GM04503 (cell line): ENCODE measurements at places on chromosomes 11 and 22.

DNA sequence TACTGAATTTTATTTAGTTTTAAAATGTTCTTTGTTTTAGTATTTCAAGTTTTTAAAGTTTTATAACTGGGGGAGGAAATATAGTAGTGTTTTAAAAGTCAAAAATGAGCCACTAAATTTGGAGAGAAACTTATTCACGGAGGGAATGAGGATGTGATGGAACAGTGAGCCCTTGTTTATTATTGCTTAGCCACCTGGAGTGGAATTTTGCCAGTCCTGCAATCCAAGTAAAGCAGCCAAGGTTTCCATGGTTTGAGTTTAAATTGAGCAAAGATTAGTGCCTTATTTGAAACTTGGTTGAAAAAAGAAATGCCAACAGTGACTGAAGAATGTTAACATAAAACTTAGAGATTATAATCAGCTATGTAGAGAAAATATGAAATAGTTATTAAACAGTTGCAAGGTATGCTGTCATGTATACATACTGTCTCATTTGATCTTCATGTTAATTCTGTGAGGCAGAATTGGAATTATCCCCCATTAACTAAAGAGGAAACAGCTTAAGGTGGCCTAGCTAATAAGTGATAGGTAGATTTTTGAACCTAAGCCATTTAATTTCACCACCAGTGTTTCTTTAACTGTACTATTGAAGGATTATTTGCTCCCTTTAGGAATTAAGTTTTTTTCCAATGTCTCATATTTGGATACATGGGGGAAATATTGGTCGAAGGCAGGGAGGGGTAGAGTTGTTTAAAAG lies 36.4 kb downstream of the SWAP70 start:
- DNase-seq, result no peak

DNA sequence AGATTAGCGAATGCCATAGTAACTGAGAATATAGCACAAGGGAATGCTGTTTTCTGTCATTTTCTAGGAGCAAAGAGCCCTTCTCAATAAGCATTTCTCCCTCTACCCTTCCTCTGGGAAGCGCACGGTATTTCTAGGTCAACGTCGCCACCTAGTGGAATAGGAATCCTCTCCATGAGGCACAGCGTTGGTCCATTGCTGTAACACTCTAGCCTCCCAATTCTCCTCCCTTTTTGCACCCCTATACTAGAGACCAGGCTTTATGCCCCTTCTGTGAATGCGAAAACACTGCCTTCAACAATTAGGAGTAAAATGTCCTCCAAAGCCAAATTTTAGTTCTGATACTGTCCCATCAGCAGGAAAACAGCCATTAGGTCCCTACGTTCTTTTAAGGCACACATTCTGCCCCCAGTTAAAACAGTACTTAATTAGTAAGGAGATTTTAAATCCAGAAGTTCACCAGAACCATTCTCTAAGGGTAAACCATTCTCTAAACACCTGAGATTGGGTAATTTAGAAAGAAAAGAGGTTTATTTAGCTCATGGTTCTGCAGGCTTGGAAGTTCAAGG lies 12.8 kb upstream of the HYLS1 start:
- DNase-seq, result peak; percentile 19

GRCh38 chr22:26713823-26714449 lies 56.5 kb downstream of the MIAT start:
- peak; percentile 79 for DNase-seq

GRCh38 chr11:45086526-45086925 lies 59.9 kb upstream of the PRDM11 start:
- no peak for DNase-seq

DNA sequence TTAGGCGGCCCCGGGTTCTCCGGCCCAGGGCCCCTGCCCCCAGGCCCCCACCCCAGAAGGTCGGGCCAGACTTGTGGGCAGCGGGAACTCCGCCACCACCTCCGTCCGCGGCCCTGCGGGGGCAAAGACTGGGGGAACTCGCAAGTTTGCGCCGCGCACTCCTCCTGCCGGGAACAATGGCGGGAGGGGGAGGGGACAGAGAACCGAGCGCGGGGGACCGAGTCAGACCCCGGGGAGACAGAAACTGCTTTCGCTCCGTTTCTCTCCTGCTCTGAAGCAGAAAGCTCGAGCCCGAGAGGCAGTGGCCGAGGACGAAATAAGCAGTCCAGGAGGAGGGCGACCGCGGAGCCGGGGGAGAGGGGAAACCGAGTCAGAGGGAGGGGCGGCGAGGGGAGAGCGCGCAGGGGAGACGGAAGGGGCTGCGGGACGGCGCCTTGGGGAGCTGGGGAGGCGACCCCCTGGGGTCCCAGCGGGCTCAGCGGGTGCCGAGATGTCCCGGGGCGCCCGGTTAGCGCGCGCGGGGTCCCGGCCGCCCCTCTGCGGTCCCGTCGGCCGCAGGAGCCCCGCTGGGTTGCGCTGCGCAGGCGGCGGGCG lies 555 bp downstream of the TP53I11 start:
- no peak for DNase-seq

DNA sequence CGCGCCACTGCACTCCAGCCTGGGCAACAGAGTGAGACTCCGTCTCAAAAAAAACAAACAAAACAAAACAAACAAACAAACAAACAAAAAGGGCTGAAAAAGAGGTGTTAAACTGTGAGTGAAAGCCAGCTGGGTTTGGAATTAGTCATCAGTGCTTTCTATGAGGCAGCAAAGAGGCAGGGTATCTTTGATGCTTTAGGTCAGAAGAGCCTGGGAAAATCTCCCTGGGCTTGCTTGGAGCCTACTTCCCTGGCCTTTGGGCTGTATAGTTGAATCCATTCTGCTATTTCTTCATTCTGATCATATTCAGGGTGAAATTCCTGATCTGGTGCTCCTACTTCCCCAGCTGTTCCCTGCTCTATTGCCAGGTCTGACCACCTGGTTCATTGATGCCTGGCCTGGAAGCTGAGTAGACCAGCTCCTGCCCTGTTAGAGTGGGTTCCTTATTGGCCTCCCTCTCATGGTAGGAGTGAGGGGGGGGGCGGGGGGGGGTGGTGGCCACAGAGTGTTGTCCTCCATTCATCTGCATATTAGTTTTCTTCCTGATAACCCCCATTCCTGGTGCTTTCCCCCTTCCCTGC lies 65.6 kb downstream of the INSC start:
- no peak for DNase-seq

DNA sequence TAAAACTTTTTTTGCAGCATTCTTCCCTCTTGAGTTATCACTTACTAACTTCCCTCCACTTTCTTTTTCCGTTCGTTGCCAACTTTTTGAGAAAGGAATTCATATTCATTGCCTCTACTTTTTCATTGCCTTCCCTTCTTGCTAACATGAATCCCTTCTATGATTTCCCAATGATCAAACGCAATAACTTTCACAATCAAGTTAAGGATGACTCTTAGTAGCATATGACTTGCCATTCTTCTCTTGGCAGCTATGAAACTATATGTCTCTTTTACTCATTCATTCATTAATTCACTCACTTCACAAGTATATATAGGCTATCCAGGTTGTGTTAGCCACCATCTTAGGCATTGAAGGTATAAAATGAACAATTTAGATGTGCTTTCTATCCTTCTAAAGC lies 16.6 kb upstream of the ARHGAP20 start:
- no peak for DNase-seq

DNA sequence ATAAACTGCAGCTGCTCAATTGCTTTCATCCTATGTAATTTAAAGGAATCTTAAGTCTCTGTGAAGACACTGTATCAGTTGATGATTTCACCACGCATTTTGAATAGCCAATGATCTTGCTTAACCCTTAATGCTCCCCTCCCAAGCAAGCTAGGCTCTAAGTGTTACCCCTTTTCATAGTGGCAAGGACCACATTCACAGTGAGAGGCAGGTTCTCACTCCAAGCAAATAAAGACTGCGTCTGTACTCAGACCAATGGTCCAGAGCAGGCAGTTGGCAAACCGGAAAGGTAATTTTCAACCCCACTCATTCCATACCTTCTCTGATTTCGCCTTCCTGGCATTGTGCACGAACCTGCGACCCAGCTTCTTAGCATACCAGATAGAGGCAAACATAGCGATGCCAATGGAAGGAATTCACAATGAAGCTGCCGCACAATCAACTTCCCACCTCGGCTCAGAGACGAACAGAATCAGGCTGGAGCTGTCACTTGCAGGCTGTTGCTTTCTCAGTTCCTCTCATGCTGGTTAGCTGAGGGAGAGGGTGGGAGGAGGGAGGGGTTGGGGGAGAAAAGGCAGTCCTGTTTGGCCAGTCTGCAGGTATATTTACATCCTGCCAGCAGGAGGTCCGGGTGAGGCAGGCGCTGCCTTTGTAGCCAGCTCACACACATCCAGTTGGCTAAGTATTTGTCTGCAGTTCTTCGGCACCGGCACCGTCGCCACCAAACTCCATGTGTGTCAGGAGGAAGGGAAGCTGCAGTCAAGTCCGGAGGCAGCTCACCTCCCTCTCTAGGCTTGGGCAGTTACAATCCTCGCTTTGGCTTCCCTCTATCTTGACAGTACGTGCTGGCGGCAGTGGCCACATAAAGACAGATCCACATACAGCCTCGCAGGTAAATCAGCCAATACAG lies 1151.2 kb upstream of the CCDC90B start:
- no peak for DNase-seq

DNA sequence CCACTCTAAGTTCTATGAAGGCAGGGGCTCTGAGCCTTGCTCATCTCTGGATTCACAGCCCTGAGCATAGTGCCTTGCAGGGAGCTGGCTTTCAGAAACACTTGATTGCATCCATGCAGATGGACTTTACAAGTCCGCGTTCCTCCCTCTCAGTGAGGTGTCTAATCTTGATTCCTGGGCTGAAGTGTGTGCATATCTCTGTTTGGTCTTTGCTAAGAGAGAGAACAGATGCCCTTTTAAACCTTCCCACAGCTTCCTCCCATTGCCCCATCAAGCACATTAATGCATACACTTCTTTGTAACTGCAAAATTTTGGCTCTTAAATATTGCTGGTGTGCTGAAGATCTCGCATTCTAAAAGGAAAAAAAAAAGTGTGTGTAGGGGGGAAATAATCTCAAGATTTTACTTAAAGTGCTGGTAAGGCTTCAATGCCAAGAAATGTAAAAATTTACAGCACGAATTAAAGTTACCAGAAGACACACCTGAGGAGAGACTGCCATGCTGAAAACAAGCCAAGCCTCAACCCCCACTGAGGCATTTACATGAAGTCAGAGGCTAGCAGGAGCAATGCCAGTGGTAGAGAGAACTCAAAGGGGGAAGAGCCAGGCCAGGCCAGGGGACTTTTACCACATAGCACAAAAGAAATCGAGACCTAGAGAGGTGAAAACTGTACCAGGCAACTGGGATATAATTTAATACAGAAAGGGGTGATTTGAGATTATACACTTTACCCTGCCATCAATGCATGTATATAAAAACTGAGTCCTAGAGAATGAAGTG lies 492.1 kb downstream of the SOX6 start:
- no peak for DNase-seq

GRCh38 chr11:63672936-63673539 lies 1.9 kb upstream of the ATL3 start:
- DNase-seq, result no peak

- no peak for DNase-seq
These were observed 186.0 kb upstream of the ANO5 start for GRCh38 chr11:22006901-22007300.

DNA sequence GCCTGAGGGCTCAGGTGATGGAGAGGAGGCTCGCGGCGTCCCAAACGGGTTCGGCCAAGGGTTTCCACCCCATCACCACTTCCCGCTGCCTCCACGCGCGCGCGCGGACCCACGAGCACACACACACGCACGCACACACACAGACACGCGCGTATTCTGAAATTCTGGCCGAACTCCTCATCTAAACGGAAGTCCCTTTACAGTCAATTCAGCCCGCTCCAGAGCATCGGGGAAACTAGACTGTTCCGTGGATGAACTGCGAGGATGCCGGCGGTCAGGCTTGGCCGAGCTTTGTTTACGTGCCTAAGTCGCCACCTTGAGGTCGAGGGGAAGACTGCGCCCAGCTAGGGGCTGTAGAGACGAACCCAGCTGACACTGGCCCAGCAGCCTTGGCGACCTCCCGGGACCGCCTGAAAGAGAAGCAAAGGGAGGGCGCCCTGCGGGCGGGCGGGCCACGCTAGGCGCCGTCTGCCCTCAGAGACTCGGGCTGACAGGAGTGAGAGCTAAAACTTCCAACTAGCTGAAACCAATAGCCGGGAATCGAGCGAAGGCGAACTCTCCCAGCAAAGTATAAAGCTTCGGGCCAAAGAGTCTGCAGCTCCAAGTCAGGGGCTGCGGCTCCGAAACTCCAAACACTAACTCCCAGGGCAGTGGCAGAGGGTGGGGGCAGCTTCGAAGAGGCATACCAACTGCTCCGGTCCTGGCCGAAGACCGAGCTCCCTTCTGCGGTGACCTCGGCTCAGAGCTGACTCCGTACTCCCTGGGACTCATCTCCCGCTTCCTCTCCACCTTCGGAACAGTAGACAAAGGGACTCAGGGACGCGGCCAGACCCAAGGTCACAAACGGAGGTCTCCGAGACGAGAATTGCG lies 124.7 kb upstream of the C11orf58 start:
- DNase-seq, result peak; percentile 11

DNA sequence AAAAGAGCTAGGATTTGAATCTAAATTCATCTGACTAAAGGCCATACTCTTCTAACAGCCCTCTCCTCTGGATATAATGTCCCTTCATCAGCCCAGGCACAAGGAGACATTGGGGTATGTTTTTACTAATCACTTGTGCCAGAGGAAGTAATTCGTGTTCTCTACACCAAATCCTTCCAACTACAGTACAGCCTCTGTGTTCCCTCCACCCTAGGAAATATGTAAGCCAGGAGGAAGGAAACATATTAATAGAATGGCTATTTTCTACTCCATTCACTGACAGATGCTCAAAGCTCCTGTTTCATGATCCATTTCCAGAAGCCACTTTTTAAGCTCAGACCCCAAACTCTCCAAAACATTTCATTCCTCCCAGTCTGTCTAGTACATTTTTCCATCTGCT lies 12.0 kb upstream of the UBQLNL start:
- DNase-seq, result no peak

DNA sequence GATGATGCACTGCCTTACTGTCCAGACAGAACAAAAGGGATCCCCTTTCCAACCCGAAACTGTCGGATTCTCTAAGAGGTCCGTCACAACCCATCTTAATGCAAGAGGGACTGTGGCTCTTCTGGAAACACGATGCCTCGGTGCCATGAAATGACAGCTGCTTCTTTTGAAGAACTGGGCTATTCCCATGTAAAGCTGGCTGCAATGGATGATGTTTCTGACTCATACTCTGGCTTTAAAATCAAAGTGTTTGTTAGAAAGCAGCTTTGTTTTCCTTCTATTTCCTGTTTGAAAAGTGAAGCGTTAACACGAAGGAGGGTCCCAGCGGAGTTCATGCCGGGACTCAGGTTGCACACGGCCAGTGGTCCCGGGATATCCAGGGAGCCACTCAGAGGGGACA lies 3.1 kb downstream of the TP53AIP1 start:
- DNase-seq, result no peak

- DNase-seq, result no peak
These were observed 341.5 kb downstream of the CASP12 start for GRCh38 chr11:104556606-104557301.

- DNase-seq, result no peak
These were observed 2.1 kb downstream of the TNNI2 start for GRCh38 chr11:1840780-1841480.
